Temporal lobe (tissue), 4 donors: ENCODE measurements at places on chromosomes 2 and 18. TPM values are rescaled to one million over a fixed set of nuclear protein-coding genes. Genes with fewer than 3 reads are reported as not detected.

TWIST2 gene
- total RNA-seq, result 0.25 TPM

FARP2 gene
- total RNA-seq, result 23.1 TPM

TNFAIP6 gene
- 0.25 TPM for total RNA-seq

RBM43 gene
- total RNA-seq, result 3.9 TPM

FAHD2A gene
- total RNA-seq, result 6.9 TPM

LCT gene
- not detected for total RNA-seq

CTNNA2 gene
- 122 TPM for total RNA-seq

IRS1 gene
- total RNA-seq, result 14.3 TPM

DOK1 gene
- total RNA-seq, result 3.4 TPM

AFF3 gene
- 81.4 TPM for total RNA-seq

TLX2 gene
- total RNA-seq, result not detected

MEIS1 gene
- total RNA-seq, result 11.1 TPM

DNAJC5G gene
- not detected for total RNA-seq

STPG4 gene
- total RNA-seq, result 0.49 TPM

NTSR2 gene
- 0.25 TPM for total RNA-seq

RUFY4 gene
- total RNA-seq, result not detected
